ENCODE measurements at places on chromosomes 3 and 15.

DNA sequence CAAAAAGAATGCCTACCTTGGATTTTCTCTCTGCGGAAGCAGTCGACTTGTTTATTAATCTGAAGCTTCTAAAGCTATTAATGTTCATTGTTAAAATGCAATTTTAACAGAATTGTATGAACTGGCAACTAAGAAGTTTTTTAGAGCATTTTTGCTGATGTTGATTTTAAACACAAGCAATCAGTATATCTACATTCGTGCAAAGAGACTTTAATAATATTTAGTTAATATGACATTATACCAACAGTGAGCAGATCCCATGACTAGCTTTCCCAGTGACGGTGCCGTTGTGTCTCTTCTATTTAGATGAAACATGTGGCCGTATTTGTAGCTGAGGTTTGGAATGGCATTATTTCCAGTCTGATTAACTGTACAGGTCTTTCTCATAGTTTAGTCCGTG is 88.0 kb downstream of the PEX5L start:
- no peak for DNase-seq

GRCh38 chr3:138093721-138094120 is 21.7 kb downstream of the DZIP1L start:
- no peak for DNase-seq

DNA sequence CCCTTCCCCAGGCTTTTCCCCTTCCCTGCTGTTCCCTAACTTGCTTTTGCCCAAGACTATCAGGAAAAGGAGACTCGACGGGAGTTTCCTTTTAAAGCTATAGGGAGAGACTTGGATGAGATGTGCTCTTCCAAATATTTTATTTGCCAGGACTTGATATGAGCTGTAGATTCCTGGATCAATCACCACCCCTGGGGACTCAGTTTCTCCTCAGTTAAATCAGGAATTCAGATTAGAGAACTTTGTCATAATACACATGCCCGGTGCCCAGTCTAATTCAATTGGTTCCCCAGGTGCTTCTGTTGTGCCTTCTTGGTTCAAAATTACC is 46.6 kb downstream of the SMAD6 start:
- no peak for DNase-seq

DNA sequence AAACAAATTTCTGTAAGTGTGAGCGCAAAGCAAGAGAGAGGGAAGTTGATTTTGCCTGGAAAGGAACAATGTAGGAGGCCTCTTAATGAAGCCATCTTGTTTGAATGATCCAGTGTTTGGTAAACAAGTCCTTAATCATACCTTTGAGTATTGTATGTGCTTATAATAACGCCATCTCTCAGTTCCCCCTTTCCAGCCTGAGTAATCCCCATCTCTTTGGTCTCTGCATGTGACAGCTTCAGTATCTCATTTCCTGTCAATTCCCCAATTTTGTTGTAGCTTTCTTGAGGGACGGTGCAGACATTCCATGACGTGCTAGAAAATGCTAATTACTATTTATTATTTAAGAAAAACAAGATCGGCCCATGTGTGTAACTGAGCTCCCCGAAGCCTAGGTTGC is 349.3 kb upstream of the NR2F2 start:
- DNase-seq = no peak

- no peak for DNase-seq
These were observed 690.2 kb upstream of the DPPA4 start for GRCh38 chr3:110027446-110028080.

GRCh38 chr3:721086-721485 is 371.7 kb upstream of the CNTN6 start:
- DNase-seq = no peak
